Ascending aorta (tissue), 2 donors: ENCODE measurements at places on chromosomes 7 and 10.

DNA sequence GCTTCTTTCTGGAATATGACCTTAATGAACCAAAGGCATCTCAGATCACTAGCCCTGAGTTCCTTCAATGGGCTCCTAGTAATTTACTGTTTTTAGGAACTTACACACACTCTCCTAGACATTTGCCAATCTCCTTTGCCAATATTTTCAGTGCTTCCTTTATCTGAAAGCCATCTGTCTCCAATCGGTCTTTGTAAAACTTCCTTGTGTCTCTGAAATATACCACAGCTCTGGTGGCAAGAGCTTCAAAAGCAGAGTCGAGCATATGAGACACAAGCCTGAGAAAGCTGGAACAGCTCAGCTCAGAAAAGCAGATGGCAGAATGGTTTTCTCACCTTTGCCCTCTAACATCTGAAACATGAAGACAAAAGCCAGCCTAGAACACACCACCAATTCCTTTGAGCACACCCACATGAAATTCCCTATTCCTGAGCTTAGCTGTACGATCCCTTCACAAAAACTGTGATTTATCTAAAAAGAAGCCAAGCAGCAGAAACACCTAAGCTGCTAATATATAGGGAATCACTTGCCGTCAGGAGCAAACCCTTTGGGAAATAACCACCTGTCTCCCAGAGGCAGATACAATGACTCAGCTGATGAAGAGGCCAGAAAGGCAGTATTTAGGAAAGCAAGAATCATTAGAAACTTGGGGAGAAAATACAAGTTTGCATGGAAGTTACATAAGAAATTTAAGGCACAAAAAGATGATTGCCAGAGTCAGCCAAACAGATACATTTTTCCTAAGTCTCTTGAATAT is 70.2 kb upstream of the ANK3 start:
- DNase-seq = no peak

- DNase-seq = no peak
These were observed 57.0 kb downstream of the CDC123 start for GRCh38 chr10:12252882-12253546.

DNA sequence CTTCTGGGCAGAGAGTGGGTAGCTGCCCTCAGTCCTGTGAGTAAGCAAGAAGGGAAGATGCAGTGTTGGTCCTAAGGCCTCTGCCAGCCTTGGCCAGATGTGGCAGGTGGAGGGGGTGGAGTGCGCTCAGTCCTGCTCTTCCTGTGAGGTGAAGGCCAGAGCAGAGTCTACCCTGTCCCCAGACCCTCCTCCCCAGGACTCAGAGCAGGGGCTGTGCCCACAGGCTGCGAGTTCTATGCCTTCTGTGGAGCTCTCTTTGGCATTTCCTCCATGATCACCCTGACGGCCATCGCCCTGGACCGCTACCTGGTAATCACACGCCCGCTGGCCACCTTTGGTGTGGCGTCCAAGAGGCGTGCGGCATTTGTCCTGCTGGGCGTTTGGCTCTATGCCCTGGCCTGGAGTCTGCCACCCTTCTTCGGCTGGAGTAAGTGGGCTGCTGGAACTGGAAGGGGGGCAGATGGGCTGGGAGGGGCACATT is 4.0 kb downstream of the OPN4 start:
- no peak for DNase-seq

DNA sequence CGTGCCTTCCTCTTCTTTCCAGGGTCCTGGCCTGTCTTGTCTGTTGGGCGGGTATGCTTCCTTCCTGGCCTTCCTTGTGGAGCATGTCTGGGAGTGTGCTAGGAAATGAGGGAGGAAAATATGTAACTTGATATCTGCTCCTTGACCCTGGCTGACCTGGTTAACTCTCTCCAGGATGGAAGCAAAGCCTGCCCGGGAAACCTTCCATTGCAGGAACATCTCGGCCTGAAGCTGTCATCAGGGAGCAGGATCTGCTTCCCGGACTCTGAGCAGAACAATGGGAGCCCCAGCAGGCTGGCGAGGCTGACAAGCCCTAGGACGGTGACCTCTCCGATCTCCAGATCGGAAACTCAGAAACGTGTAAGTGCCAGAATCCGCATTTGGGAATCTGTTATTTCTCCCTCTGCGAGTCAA is 340.3 kb downstream of the FRMD4A start:
- no peak for DNase-seq

DNA sequence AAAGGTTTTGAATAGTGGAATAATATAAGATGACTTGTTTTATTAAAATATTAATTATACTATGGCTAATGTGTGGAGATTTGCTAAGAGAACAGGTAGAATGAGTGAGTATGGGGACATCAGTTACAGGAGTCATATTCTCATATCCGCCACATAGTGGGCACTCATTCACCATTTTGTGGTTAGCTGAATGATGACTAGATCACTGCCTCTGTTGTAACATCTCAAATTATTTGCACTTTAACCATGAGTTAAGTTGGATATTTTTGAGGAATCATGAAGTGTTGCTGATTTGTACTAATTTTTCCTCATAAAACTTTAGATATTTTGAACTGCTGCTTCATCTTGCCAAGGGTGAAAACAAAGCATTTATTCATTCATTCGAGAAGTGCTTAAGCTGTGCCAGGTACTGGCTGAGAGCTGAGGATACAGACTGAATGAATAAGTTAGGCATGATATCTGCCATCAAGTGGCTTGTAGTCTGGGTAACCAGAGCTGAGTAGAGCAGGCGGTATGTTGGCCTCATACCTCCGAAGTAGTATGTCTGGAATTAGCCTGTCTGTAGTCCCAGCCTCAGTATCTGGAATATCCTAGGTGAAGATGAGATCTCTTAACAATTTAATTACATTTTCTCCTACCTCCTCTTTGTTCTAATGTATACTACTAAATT is 100.5 kb downstream of the ZEB1 start:
- no peak for DNase-seq

DNA sequence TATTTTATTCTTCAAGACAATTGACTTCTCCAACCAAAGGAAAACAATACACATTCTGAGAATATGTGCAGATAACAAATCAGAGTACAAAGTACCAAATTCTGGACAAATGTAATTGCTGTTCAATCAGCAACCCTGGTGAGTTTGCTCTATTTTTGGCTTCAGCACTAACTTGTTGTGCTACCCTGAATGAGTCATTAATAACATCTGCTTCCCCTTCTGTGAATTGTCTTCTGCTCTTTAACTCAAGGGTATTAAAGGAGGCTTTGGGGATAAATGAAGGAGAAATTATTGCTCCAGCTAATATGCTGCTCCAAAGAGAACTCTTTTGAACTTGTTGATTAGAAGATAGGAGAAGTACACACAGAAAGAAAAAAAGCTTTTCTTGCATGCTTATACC is 459.3 kb downstream of the HTR7 start:
- no peak for DNase-seq

DNA sequence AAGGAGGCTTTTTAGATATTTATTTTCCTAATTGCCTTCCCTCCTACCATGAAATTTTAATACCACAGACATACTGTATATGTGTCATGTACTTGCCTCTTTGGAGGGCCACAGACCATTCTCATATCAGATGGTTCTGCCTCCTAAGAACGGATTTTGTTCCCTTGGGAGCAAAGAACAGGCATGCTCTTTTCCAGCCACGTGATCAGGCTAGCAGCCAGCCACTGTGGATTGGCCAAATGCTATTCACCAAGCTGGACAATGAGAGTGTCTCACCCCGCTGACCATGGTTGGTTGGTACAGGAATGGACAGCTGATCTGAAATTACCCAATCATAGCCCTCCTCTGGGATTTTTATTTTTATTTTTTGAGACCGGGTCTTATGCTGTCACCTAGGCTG is 21.5 kb upstream of the CRHR2 start:
- no peak for DNase-seq

GRCh38 chr7:3866277-3866676 is 565.2 kb downstream of the SDK1 start:
- no peak for DNase-seq

GRCh38 chr10:76665029-76665428 is 972.6 kb downstream of the KCNMA1 start:
- DNase-seq = no peak

GRCh38 chr10:96646301-96646700 is 59.5 kb upstream of the TM9SF3 start:
- DNase-seq = no peak

GRCh38 chr7:23966941-23967340 is 256.9 kb downstream of the STK31 start:
- DNase-seq = no peak

- no peak for DNase-seq
These were observed 98.5 kb upstream of the PIK3CG start for GRCh38 chr7:106766551-106766950.

DNA sequence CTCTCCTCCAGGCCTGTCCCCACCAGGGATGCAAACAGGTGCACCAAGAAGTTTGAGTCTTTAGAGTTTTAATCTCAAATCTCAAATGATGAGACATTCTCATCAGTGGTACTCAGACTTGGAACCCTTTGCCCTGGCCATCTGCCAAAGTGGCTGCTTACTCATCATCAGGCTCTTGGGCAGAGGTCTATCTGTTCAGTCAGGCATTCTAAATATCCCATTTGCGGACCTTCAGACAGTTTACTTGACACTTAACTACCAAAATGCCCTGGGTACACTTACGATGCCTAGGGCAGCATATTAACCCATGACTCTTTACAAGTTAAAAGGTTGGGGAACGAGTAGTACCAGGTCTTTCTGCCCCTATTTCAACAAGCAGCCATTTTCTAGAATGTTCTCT is 61.2 kb upstream of the YAE1 start:
- no peak for DNase-seq

DNA sequence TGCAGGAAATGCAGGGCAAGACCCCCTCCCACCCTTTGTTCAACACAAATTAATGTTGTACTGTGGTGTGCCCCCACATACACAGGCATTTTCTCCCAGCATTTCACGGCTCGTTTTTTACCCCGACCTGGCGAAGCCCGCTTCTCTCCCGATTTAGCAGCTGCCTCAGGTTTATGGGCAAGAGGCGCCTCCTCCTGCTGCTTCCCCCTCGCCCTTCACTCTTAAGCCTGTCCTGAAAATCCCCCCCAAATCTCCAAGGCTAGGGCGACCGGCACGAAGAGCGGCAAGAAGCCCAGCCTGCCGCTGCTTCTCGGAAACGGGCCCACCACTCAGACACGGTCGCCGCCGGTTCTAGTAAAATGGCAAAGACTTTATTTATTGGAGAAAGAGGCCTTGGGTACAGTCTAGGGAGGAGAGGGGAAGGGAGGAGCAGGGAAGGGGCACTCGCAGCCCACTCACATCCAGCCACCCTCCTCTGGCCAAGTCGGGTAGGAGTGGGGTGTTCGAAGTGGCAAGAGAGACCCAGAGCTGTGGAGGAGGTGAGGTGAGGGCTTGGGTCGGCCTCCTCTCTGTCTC is 3.3 kb downstream of the LBX1 start:
- no peak for DNase-seq

- DNase-seq = no peak
These were observed 65.7 kb downstream of the TNRC18 start for GRCh38 chr7:5357951-5358350.

- peak; percentile 68 for DNase-seq
These were observed 9.9 kb downstream of the TAS2R41 start for GRCh38 chr7:143487566-143487965.

DNA sequence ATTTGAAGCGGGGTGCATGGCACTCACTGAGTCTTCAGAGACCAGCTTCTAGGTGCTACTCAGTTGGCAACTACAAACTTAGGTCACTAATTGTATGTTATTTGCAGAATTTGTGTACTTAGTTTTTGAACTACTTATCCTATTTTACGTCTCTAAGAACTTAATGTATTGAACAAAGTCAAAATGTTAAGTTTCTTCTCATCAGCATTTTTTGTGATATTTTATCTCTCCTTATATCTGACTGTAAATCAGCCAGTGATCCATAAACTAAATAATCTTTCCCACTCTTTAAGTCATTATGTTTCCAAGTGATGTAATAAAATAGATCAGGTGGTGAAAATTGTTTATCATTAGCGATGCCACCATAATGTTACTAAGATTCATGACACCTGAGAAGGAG is 60.3 kb upstream of the TMEM248 start:
- DNase-seq = no peak

DNA sequence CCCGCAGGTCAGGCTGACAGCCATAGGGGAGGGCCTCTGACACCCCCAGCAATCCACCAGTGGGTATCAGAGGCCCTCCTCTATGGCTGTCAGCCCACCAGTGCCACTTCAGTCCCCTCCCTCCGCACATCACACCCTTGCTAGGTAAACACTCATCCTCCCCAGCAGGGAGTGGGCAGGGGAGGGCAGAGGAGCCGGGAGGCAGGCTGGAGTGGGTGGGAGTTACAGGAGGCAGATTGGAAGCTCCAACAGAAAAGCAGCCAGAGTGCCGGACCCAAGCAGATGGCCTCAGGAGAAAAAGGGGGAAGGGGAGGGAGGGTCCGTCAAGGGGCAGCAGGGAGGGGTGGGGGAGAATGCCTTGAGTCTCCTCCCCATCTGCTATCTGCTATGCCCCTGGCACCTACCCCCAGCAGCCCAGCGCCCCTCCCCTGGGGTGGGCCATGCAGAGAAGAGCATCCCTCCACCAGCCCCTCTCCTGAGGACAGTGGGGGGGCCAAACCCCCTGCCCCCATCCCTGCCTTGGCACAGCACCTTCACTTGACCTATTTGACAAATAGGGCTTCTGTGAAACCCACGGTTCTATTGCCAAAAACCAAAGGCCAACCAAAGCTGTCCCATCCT is 2.4 kb downstream of the RASGEF1A start:
- no peak for DNase-seq

GRCh38 chr7:113657603-113658002 is 261.2 kb downstream of the PPP1R3A start:
- no peak for DNase-seq

DNA sequence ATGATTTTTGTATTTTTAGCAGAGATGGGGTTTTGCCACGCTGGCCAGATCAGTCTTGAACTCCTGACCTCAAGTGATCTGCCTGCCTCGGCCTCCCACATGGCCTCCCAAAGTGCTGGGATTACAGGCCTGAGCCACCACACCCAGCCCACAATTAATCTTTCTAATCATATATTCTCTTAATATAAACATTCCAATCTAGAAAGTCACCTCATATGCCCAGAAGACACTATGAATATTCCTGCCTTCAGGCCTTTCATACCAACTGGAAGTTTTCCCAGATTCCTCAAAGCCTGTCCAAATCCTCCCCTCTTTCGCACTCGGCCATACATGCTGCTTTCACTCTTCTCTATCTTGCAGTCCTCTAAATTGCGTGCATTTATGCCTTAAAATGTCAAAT is 32.6 kb downstream of the PDZD8 start:
- DNase-seq = no peak

GRCh38 chr10:60206735-60207134 is 182.9 kb downstream of the ANK3 start:
- DNase-seq = peak; percentile 66

DNA sequence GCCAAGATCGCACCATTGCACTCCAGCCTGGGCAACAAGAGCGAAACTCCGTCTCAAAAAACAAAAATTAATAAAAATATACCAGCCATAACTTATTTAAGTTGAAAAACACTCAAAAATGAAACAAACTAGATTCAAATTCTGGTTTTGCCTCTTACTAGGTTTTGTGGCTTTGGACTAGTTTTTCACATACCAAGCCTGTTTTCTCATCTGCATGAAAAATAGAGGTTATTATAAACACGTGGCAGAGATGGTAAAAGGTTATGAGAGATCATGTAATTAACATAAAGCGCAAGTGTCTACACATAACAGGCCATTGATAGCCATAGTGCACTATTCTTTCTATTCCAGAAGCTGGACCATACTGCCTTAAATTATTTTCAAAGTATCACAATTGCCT is 35.5 kb upstream of the CABCOCO1 start:
- no peak for DNase-seq

- DNase-seq = no peak
These were observed 185.6 kb downstream of the ANK3 start for GRCh38 chr10:60203993-60204618.
